NCI-H524 (cell line): ENCODE measurements at places on chromosomes 5 and 9.

- no peak for DNase-seq
These were observed 147.9 kb downstream of the LPAR1 start for GRCh38 chr9:110890416-110890815.

DNA sequence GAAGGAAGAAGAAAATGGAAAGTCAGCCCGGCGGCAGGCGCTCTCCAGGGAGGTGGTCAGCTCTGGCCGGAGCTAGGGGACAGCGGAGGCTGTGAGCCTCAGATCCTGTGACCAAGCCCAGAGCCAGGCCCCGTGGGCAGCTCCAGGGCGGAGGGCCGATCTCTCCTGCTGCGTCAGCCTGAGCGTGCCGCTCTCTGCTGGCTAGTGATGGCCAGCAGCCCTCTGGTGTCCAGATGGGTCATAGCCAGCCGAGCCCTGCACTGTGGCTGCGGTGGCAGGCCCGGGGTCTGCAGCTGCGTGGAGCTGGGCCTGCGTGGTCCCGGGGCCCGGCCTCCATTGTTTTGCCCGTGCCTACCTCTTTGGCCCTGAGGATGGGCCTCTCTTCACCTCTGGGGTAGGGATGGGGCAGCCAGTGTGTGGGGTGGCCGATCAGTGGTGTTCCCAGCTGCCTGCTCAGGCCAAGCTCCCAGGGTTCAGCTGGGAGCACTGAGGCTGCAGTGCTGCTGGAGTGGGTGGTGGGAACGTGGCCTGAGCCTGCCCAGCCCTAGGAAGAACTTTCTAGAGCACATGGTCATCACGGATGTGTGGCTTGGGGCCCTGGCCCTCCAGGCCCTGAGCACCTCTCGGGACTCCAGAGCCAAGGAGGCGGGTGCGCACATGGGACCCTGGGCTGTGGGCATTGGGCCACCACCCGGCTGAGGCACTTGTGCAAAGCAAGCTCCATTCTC is 17.1 kb upstream of the NRARP start:
- DNase-seq: no peak

DNA sequence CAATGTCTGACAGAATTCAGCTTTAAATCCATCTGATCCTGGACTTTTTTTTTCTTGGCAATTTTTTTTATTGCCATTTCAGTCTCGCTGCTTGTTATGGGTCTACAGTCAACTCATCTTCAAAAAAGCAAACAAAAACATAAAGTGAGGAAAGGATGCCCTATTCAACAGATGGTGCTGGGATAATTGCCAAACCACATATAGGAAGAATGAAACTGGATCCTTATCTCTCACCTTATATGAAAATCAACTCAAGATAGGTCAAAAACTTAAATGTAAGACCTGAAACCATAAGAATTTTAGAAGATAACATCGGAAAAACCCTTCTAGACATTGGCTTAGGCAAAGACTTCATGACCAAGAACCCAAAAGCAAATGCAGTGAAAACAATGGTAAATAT is 389.1 kb upstream of the ST8SIA4 start:
- DNase-seq: peak; percentile 10

DNA sequence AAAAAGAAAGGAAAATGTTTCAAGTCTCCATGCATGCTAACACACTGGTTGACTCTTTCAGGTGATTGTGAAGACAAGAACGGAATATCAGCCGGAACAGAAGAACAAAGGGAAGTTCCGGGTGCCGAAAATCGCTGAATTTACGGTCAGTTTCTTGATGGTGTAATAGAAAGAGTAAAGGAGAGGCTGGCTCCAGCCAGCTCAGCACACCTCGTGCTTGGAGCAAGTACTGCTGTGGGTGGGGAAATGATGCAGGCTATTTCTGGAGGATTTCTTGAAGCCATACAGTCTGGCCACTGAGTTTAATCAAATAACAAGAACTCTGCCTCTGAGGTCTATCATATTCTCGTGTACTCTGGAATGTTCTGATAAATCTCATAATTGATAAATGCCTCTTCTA is 18.7 kb downstream of the NSG2 start:
- DNase-seq: no peak

GRCh38 chr9:128927731-128928411 is 7.1 kb downstream of the PHYHD1 start:
- peak; percentile 62 for DNase-seq

GRCh38 chr5:54254482-54255198 is 55.7 kb downstream of the ARL15 start:
- no peak for DNase-seq

DNA sequence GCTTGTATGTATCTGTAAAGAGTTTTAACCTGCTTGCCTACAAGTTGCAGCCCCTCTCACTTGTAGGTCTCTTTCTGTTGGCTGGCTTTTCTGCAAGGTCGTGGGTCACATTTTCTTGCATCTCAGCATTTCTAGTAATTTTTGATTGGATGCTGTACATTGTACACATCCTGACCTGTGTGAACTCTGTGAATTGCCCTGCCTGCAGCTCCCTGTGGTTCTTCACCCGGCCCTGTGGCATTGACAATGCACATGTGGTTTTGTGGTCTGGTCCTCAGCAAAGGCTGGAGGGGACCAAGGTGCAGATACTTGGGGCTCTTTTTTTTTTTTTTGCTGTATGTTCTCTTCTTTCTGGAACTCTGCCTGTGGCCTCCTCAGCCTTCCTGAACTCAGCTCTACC is 53.6 kb downstream of the WNK2 start:
- DNase-seq: no peak

DNA sequence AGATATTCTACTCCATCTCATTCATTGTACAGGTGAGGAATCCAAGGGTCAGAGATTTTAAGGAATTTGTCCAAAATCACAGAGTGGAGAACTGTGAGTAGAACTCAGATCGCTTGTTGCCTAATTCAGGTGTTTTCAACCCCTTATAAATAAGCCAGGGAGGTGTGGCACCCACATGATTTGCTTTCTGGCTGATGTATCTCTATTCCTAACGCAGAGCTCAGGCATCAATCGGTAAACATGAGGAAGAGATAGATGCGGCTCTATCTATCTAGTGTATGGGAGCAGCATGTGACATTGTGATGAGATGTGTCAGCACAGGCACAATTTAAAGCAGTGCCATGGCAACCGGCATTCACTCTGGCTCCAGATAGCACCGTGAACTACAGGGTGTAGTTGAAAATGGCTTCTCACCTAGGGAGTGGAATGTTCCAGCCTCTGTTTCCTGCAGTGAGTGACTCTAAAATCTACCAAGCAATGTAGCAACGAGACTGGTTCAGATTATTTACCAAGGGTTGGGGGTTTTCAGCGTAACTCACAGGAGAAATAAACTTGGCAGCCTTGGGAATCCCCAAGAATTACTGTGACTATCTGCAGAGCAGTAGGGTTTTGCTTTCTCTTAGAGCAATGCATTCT is 53.4 kb upstream of the SUB1 start:
- DNase-seq: peak; percentile 26

- no peak for DNase-seq
These were observed 262.8 kb downstream of the NR3C1 start for GRCh38 chr5:143140492-143141203.

- DNase-seq: no peak
These were observed 14.6 kb downstream of the SLC9A3 start for GRCh38 chr5:509611-510185.

DNA sequence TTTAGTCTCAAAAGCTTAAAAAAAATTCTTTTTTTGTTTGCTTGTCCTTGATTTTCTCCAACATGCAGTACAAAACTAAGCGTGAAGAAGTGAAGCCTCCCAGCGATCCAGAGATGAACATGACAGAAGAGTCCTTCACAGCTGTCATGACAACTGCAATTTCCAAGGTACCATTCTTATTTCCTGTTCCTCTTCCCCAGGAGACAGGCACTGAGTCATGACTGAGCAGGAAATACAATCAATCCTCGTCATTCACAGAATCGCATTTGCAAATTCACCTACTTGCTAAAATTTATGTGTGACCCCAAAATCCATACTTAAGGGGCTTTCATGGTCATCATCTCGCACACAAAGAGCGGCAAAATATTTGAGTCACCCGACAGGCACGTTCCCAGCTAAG is 77.3 kb downstream of the SLC1A1 start:
- no peak for DNase-seq

GRCh38 chr5:1319436-1320256 is 24.8 kb upstream of the TERT start:
- no peak for DNase-seq

GRCh38 chr9:114124138-114124537 is 25.0 kb upstream of the KIF12 start:
- DNase-seq: no peak

DNA sequence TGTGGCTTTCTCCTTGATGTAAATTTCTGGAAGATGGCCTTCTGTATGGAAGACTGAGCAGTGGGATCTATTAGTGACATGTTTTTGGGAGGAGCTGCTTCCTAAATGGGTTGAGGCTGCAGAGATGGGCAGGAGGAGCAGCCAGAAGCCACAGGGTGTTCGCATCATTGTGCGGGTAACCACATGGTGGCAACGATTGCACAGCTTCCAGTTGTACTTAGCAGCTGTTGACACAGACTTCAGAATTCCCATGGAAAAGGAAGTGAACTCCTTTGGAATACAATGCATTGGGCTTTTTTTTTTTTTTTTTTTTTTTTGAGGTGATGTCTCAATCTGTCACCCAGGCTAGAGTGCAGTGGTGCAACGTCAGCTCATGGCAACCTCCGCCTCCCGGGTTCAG is 297.3 kb downstream of the NR3C1 start:
- DNase-seq: peak; percentile 75

- DNase-seq: no peak
These were observed 381.2 kb upstream of the PDE4D start for GRCh38 chr5:60274747-60275146.

GRCh38 chr5:154228696-154229095 is 38.2 kb downstream of the GALNT10 start:
- no peak for DNase-seq

DNA sequence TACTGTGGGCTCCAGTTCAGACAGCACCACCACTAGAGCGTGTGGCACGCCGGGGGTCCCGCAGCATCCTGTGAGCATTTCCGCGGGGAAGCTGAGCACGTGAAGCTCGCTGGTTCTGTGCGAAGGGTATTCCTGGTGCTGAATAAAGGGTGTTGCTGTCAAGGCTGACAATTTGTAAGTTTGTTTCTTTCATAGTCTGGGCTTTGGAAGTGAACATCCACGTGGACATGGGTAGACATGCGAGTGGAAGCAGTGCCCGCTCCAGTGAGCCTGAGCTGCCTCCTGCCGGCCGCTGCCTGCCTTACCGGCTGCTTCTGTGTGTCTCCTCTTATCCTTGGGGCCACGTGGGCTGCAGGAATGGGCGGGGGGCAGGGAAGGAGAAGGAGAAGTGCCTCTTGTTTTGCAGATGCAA is 14.7 kb downstream of the NDUFS6 start:
- DNase-seq: no peak

DNA sequence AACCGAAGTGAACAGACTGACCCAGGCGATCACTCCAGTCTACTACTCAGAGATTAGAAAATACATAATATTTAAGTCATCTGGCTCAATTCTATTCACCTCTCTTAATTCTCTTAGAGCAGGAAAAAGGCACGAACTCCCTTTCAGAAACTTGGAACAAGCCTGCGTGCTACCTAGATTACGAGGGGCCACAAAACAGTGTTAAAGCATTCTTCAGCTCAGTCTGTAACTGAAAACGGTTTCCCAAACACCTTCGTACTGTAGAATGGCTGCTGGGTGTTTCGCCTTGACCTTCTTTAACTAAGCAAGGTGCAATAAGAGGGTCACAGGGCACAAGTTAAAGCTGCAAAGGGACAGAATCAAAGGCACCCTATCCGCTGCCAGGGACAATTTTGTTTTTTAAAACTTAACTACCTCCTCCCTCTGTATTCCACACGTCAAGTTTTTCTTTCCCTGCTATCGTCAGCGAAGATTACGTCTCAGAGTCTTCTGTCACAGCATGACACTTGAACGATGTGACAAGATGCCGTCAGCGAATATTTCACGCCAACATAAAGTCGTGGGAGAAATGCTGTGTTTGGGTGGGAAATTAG is 687 bp downstream of the LYSMD3 start:
- peak; percentile 45 for DNase-seq

DNA sequence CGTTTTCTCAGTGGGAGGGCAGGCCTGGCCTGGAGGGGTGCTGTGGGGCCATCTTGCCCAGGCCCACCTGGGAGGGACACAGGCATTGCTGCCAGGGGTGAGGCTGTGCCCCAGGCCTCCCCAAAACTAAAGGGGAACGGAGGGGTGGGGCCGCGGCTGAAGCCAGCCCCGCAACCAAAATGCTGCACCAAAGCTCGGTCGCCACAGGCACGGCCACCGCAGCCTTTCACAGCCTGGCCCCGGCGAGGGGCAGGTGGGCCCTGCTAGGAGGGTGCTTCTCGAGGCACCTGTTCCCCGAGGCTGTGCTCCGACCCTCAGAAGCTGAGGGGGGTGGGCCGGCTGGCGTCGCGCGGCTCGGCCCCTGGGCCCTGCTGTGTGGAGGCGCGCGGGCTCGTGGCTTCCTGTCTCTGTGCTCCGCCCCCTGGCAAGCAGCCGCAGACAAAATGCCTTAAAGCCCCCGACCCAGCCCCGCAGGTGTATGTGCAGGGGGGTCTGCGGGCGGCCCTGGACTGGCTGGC is 57.6 kb downstream of the JAK2 start:
- DNase-seq: no peak

- peak; percentile 74 for DNase-seq
These were observed 74.5 kb upstream of the BARHL1 start for GRCh38 chr9:132507670-132508469.

DNA sequence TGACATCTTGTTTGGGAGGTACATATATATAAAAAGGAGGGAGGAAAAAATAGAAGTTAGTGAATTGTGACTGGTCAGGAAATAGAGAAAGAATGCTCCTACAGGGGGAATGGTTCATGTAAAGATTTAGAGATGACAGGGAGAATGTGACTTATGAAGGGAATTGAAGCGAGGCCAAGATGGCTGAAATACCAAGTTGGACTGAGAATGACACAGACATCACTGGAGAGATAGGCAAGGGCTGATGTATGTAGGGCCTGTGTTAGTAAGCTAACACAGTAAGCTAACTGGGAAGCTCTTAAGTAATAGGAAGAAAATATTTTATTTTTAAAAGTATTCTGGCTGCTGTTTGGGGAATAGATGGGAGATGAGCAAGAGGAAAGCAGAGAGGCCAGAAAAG is 286.3 kb downstream of the NNT start:
- DNase-seq: no peak

- DNase-seq: no peak
These were observed 42.0 kb upstream of the ORM1 start for GRCh38 chr9:114280636-114281472.

DNA sequence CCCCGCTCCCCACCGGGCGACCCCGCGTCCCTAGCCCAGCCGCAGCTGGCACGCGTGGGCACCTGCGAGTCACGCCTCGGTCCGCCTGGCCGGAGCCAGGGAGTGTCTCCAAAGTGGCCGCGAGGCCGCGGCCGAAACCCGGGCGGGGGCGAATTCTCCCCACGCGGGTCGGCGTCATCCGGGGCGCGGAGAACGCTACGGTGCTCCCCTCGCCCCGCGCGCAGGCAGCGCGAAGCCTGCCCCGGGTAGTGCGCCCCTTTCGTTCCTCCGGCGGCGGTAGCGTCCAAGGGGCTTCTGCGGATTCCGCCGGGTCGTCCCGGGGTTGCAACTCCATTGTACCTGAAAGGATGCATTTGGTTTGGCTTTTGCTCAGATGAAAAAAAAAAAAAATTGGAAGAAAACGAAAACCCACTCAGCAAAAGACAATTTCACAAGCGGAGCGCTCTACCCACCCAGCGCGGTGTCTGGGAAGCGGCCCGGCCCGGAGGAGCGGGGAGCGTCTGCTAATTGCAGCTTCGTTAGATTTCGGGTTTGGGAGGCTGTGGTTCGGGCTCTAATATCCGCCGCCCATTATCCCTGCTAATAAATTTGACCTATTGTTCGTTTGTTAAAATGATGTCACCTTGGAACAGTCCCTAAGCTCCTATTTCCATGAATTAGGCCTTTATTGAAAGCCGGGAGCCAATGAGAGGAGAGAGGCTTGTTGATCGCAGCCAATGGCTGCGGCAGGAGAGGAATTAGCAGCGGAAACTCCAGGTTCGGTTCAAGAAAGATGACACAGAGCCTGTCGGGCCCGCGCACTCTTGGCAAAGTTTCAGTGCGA is at the start of gene TLX3:
TSS of gene TLX3 (plus strand) at position 796 of the 823 bp plus-strand sequence. CDS start 118 bp downstream, outside the sequence.
- DNase-seq: peak; percentile 97
